ENCODE measurements at places on chromosomes 3 and 15.

GRCh38 chr15:36960947-36961227 lies 139.5 kb downstream of the MEIS2 start:
- DNase-seq = no peak

GRCh38 chr3:121836481-121836880 lies 1.5 kb downstream of the EAF2 start:
- DNase-seq = no peak

DNA sequence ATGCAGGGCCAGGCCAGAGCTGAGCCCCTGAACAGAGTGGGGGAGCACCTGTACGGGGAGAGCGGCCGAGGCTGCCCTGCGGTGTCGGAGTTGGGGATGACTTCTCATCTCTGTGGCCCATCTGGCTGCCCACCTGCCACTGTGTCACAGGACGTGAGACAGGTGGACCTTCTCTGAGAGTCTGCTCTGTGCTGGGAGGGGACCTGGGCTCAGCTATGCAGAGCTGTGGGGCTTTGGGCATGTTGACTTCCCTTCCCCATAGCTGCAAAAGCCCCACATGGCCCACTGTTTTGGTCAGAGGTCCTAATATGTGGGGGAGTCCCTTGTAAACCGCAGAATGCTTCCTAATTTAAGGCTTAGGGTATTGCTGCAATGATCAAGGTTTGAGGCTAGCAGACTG lies 68.0 kb upstream of the TRPM1 start:
- no peak for DNase-seq

- no peak for DNase-seq
Observed at GRCh38 chr3:187213616-187214015, 16.3 kb downstream of the RTP1 start.

DNA sequence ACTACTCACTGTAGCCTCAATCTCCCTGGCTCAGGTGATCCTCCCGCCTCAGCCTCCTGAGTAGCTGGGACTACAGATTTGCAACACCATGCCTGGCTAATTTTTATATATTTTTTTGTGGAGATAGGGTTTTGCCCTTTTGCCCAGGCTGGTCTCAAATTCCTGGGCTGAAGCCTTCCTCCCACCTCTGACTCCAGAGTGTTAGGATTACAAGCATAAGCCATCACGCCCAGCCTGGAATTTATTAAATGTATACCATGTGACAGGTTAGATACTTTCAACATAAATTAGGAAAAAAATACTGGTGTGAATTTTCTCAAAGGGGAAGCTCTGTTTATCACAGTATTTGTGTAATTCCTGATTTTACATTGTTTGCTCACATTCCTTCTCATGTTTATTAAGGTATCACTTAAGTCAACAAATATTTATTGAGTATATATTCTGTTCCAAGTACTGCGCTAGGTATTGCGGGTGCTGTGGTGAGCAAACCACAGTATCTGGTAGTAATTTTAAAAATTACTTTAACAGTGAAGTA lies 24.8 kb downstream of the PPP4R2 start:
- DNase-seq = no peak

GRCh38 chr3:103532986-103533385 lies 1098.2 kb downstream of the ZPLD1 start:
- no peak for DNase-seq

DNA sequence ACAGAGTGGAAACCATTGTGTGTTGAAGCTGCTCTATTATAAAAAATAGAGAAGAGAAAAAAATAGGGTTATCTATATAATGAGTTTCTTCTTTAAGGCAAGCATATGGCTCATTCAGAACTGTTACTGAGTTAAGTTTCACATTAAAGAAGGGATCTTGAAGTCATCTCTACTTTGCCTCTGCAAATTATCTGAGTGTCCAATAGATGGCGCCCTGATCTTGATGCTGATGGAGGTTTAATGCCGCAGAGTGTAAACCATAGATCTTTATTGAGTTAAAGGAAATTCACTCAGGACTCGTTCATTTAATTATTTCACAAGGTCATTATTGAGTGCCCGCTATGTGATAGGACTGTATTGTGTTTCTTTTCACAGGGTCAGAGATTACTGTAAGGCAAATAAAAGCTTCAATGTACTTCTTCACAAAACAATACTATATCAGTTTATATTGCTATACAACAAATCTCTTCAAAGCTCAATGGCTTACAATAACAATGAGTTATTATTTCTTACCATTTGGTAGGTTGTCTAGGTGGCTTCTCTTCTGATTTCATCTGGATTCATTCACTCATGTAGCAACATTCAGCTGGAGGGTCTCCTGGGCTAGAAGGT lies 171.4 kb downstream of the NSUN3 start:
- peak; percentile 28 for DNase-seq

GRCh38 chr3:177287231-177287630 lies 89.9 kb upstream of the TBL1XR1 start:
- DNase-seq = no peak

- no peak for DNase-seq
Observed at GRCh38 chr3:23421811-23422516, 218.8 kb downstream of the UBE2E2 start.

GRCh38 chr3:101193957-101194356 lies 126.4 kb downstream of the IMPG2 start:
- DNase-seq = no peak

GRCh38 chr3:161793194-161793930 lies 296.8 kb downstream of the OTOL1 start:
- no peak for DNase-seq

GRCh38 chr15:38522922-38523321 lies 41.7 kb downstream of the RASGRP1 start:
- DNase-seq = no peak

DNA sequence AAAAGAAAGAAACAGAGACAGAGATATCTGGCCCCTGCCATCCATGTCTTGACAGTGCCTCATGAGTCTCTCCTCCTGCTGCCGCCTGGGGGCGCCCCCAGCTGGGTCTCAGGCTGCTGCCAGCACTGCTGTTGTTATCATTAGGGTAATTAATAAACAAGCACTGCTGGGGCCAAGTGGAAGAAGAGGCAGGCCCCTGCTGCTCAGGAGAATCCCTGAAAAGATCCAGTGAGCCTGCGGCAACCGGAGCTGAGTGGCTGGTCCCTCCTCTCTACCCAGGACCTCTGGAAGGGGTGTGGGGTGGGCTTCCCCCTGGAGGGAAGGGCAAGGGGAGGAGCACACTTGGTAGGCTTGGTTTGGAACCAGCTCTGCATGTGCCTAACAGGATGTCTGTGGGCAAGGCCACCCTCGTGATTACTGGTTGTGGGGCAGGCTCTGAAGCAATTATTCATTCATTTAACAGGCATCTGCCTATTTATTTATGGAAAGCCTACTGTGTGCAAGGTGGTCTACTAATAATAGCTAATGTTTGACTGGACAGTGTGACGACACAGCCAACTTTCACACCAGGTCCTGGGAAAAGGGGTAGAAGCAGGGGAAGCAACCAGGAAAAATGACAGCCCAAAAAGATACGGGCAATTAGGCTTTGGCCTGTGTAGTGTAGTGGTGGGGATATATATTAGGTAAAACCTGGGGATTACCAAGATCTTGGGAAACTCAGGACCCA lies 1.2 kb upstream of the TYRO3 start:
- peak; percentile 67 for DNase-seq

DNA sequence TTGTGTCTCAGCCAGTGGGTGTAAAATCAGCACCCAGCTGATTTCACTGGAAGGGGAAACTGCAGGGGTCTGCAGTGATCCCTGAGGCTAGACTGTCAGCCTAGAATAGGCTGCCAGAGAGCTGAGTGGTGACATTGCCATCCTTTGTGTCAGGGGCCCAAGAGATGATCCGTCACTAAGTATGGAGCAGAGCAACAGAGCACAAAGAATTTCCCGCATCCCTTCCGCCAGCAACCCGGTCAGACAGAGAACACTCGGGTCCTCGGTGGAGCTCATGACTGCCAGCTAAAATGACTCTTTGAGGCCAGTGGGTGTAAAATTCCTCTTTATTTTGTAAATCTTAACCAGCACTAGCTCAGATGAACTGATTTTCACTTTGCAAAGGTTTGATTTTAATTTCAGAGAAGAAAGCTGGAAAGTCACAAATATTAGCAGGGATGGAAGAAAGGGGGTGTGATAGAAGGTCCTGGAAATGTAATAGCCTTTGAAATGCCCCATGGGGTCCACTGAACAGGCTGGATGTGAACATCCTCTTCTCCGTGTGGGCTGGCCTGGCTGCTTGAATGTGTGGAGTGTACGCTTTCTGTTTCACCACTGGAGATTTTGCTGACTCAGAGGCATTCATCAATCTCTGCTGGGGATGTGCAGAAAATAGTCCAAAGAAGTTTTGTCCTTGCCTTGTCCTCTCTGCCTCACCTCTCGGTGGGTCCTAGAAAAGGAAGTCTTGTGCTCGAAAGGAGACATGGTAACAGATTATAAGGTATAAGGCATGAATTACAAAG lies 138.8 kb downstream of the SV2B start:
- no peak for DNase-seq

DNA sequence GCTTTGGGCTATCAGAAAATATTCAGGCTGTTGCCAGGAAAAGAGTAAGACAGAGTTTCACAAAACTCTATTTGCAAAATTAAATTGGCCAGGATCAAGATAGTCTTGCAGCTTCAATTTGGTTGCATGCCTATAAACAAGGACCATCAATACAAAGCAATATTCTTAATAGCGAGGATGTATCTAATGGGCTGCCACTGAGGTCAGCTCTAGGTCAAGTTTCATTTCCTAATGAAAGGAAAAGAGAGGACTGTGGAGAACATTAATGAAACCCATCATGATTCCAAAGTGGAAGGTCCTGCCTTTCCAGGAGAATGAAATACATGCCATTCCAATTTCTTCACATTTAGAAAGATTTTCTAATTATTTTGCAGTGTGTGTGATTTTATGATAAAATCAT lies 273.5 kb downstream of the AGBL1 start:
- no peak for DNase-seq

GRCh38 chr3:142586803-142587406 lies 8.4 kb upstream of the ATR start:
- peak; percentile 27 for DNase-seq

DNA sequence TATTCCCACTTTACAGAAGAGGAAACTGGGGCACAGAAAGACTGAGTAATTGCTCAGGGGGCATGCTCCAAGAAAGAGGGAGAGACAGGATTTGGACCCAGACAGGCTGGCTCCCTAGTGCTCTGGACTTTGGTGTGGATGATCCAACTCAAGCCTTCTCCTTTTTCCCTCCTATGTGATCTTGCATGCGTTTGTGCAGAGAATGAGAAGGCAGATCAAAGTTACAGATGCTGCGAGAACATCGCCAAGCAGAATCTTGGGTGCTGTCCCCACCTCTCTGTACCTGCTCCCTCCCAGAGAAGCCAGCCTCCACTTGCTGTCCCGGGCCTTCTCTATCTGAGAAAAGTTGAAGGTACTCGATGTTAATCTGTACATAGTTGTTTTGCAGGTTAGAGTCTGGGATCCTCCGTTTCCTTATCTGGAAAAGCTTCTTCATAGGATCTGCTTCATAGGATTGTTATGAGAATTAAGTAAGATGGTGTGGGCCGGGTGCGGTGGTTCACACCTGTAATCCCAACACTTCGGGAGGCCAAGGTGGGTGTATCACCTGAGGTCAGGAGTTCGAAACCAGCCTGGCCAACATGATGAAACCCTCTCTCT lies 10.2 kb downstream of the GNB5 start:
- no peak for DNase-seq

GRCh38 chr3:114650808-114651207 lies 357.0 kb downstream of the TIGIT start:
- DNase-seq = no peak

GRCh38 chr3:13492976-13493866 lies 13.1 kb downstream of the HDAC11 start:
- DNase-seq = no peak

DNA sequence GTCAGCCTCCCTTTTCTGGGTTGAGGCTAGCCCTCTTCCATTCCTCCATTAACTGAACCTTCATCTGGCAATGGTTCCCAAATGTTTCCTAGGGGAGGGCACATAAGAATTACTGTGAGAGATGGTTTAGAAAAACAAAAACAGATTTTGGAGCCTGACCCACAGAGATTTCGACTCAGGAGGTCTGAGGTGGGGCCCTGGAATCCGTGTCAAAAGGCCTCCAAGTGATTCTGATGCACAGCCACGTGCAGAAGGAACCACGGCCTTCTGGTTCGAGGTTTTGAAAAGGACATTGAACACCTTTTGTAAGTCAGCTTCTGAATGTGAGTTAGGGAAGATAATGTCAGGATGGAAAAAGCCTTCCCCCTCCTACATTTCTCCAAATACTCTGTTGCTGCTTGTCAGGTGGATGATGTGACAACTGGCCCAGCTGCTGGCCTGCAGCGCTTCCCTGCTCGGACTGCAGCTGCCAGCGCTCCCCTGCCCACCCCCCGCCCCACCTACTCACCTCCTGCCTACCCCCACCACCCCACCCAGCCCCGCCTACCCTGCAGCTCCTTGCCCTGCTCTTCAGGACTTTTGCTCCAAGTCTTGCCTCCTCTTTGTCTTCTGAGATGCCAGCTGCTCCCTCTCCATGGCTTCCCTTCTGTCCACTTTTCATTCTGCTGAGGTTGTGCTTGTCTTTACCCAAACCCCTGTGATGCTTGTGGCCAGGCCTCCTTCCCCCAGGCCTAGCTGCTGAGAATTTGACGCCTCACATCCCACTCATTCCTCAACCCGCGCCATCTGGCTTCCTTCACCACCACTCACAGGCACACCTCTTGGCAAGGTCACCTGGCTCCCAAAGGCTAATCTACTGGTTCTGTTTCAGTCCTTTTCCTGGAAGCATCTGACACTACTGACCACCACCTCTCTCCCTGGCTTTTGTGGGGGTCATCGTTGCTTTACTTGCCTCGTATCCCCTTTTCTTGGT lies 6.6 kb downstream of the EHD4 start:
- no peak for DNase-seq

GRCh38 chr3:127848131-127849129 lies 26.1 kb upstream of the MGLL start:
- DNase-seq = peak; percentile 25

DNA sequence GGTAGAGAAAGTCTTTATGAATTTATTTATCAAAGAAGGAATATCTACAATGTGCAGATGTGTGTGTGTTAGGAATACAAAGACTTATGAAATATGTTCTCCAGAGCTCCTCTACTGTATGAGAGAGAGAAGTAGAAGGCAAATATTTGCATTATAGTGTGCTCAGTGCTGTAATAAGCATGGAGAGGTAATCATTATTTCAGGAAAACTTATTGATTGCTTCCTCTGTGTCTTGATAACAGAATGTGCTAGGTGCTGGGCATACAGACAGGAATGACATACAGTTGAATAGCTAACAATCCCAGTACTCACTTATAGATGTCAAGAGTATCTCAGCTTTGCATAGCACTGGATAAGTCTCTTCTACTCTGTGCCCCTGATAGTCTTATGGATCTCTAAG lies 30.2 kb downstream of the ATG7 start:
- DNase-seq = no peak

- no peak for DNase-seq
Observed at GRCh38 chr3:197224034-197224444, 74.4 kb downstream of the DLG1 start.

GRCh38 chr15:76193934-76194333 lies 117.3 kb downstream of the ETFA start:
- no peak for DNase-seq

DNA sequence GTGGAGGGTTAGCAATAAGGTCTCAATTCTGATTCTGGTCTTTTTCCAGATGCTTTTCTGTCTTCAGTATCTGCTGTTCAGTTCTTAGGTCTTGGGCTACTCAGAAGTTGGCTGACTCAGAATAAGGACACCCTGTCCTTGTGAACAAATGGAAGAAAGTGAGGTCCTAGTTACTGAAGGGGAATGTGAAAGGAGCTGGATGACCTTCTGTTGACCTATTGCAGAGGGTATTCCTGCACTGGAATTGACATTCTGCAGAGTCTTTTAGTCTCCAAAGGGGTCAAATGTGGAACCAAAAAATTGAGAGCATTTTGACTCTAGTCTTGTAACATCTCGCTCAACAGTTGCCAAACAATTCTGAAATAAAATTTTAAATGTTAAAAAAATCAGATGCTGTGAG lies 63.0 kb downstream of the CCR1 start:
- DNase-seq = no peak

Measured in mucosa of gallbladder (tissue), 1 donor.